ENCODE measurements at places on chromosomes 5 and 9.
A peak's percentile ranks its signal among the peaks of the same experiment; 100 is the strongest.

DNA sequence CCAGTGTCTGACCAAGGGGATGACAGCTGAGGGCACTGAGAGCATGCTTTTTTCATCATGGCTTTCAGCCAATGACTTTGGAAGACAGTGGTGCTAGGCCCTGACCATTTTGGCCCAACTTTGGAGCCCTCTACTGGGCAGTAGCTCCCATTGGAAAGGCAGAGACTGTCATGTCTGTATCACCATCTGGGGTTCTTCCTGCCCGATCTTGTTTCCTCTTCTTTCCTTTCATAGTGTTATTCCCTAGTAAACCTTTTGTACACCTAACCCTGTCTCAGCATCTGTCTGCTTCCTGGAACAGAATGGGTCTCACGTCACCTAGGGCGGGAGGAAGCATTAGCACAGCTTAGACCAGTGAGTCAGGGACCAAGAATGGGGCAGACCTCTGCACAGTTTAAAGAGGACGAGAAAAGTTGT is 97.4 kb upstream of the MAST4 start:
- peak; percentile 30 for DNase-seq

- DNase-seq, result no peak
Measured at GRCh38 chr9:35935261-35935660, 22.7 kb downstream of the OR2S2 start.

DNA sequence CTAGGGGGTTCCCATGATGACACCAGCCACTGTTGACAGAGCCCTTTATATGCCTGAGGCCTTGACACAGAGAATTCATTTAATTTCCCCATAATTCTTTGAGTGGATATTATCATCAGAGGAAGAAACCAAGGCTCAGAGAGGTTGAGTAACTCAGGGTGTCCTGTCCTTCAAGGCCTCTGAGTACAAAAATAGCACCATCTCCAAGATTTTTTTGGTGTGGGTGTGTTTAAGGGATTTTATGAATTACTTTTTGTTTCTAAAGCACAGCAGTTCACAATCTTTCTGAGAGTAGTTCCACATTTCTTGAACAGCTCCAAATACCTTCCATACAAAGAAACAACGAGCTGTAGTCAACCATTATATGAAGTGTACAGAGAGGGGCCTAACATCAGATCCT is 6.2 kb upstream of the GSN start:
- no peak for DNase-seq

DNA sequence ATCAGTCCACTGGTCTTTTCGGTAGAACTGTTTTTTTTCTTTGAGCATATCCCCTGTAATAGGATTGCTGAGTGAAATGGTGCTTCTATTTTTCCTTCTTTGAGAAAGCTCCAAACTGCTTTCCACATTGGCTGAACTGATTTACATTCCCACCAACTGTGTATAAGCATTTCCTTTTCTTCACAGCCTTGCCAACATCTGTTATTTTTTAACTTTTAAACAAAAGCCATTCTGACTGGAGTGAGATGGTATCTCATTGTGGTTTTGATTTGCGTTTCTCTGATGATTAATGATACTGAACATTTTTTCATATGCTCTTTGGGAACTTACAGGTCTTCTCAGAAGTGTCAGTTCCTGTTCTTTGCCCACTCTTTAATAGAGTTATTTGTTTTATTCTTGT is 764.7 kb downstream of the MTRR start:
- DNase-seq, result no peak

GRCh38 chr9:109385499-109385898 is 64.6 kb upstream of the EPB41L4B start:
- no peak for DNase-seq

DNA sequence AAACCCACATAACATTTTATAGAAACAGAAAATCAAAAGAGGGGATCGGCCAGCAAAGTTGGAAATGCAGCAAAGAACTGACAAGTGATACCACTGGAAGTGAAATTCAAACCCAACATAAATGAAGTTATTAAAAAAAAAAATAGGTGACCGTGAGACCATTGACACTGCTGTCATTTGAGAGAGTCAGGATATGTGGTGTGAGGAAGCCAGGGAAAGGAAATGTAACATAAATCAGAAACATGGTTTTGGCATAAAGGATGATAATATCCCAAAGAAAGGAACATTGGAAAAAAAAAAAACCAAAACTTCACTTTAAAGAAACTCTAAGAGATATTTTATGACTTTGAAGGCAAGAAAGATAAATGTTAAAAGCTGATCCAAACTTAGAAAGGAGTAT is 312.4 kb upstream of the PIK3R1 start:
- DNase-seq, result no peak

GRCh38 chr9:94825611-94825958 is 99.1 kb downstream of the AOPEP start:
- DNase-seq, result no peak

GRCh38 chr5:180101451-180102105 is 30.0 kb upstream of the RNF130 start:
- DNase-seq, result no peak

DNA sequence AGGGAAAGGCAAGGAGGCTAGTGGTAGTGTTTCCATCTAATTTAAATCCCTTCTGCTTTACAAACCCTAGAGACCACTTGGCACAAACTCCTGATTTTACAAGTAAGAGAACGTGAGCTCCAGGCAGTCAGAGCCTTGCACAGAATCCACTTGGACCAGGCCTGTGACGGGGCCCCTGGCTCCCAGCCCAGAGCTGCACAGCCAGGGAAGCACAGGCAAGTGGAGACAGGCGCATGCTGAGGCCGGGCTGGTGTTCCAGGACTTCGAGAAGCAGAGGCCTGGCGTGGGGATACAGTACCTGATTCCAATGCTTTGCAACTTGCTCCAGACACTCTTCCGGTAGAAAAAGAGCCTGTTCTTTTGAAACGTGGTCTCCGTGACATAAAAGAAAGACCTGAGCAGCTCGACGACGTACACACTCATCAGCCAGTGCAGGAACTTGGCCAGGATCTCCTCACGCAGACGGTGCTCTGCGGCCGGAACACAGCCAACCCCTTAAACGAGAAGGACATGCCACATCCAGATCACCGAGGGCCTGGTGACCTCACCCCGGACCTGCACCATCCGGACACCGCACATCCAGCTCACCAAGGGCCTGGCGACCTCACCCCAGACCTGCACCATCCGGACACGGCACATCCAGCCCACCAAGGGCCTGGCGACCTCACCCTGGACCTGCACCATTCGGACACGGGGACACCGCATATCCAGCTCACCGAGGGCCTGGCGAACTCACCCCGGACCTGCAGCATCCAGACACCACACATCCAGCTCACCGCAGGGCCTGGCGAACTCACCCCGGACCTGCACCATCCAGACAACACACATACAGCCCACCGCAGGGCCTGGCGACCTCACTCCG is 12.5 kb downstream of the TERT start:
- DNase-seq, result no peak

DNA sequence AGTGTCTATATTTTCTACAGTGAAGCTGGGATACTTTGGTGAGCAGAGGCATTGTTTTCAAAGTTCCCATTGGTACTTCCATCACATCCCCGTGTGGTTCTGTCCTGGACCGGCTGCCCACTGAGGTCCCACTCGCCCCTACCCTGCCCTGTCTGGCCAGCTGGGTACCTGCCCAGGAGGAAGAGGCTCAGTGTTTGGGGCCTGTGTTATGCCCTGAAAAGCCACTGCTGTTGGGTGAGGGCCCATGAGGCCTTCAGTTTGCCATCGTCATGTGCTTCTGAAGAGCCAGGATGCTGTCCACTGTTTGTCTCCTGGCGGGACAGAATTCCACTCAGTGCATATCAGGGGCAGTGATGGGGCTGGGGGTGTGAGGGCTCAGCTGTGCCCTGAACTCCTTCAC is 2.6 kb upstream of the CEP72 start:
- no peak for DNase-seq

DNA sequence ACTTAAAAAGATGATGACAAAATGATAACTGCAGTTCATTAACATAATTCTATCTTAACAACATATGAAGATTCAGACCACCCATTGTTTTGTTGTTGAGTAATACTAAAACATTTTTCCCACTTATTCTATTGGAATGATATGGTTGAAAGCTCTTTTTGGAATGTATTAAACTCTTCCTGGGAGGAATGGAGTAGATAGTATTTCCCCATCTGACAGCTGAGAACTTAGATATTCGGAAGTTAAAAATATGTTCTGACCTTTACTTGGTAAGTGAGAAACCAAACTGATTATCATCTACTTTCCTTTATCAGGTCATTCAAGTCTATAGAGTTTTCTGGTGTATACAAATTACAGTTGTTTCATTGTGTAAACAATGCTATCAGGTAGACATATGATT is 452.9 kb downstream of the CSNK1G3 start:
- DNase-seq, result no peak

GRCh38 chr5:15106530-15107283 is 235.1 kb upstream of the ANKH start:
- no peak for DNase-seq

DNA sequence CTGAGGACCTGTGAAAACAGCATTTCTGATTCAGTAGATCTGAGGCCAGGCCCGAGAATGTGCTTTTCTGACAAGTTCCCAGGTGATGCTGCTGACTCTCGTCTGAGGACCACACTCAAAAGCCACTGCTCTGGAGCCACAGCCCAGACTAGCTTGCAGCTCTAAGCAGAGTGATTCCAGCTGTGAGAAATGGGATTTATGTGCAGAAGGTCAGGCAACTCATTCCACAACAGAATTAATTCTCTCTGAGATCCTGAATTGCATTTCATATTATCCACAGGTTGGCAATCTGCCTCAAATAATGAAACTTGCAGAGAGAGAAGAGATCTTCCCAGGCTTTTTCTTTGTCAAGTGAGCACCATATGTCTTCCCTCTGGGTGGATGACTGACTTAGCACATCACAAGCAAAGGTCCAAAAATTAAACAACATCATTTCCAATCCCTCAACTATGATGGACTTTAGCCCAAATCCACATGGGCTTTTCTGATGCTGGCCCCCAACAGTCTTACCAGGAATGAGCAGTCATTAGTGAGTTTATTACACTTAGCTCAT is 140.2 kb downstream of the ALDH1A1 start:
- DNase-seq, result no peak

- no peak for DNase-seq
Measured at GRCh38 chr9:110047955-110048402, 160.0 kb downstream of the C9orf152 start.

DNA sequence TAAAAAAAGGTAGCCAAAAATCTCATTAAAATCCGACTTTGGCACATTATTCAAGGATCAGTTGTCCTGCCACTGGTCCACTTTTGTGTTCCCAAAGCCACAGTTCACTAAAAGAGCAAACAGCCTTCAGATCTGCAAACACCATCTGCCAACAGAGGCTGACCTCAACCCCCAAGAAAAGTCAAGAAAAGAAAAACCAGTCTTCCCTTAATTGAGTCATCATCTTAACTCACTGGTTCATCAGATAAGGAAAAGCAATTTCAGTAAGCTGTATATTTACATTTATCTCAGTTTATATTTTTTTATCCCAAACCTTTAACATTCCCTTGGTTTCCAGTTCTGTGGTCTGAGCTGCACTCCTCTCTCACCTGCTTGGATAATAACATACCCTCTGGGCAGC is 21.2 kb downstream of the RASEF start:
- DNase-seq, result no peak

DNA sequence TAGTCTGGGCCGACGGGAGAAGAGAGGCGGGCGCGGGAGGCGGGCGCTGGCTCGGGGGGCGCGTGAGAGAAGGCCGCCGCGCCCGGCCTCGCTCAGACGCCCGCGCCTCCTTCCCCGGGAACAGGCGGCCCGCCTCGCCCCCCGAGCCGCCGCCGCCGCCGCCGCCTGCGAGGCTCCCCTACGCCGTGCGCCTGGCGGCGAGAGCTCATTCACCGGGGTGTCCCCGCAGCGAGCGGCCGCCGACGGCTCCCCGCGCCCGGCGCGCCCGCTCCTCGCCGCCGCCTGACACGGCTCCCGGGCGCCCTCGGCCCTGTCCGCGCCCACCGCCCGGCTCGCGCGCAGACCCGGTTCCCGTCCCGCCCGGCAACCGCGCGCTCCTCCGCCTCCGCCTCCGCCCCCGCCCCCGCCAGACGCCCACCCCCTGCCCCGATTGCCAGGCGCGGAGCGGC is at the start of gene GNAQ:
GNAQ (minus strand) TSS at position 368 of the 449 bp plus-strand sequence. CDS start 576 bp downstream, outside the sequence.
- DNase-seq, result peak; percentile 65

GRCh38 chr5:159990506-159990905 is 18.4 kb upstream of the TTC1 start:
- no peak for DNase-seq

GRCh38 chr5:98104454-98105188 is 668.8 kb upstream of the RGMB start:
- no peak for DNase-seq

DNA sequence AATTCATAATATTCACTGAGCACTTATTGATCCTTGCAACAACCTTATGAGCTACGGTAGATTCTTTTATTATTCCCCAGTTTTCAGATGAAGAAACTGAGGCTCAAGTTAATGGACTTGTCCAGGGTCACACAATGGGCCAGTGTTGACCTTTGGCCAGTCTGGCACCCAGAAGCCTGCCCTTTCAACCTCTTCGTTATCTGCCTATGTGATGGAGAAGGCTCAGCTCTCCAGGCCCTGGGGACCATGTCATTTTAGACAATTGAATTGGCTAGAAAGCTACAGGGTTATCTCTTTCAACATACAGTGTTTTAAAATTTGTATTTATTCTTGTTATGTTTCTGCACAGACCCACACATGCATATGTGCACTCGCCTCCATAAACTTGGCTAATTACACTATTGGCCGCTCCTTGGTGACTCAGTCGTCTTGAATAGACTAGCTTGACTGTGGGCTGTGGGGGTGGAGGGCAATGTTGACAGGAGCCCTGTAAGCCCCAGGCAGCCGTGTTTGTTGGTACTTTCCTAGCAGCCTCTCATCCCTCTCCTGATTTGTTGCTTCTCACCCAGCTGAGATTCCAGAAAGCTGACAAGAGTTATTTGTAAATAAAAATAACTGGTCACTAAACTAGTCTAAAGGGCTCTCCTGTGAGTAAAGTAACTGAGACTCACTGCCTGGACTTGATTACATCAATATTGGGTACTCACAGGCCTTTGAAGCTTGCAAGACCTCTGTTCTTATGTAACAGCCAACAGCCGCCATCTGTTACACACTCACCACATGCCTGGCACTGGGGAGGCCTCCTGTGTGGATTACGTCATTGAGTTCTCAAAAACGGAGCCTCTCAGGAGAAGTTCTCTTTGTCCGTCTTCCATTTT is 8.5 kb upstream of the ANGPTL2 start:
- DNase-seq, result no peak

GRCh38 chr5:50922942-50923767 is 256.7 kb downstream of the PARP8 start:
- no peak for DNase-seq

Measured in activated CD4-positive, alpha-beta T cell treated with anti-CD3 and anti-CD28 coated beads for 36 hours (primary cell).